ENCODE measurements at places on chromosomes 7 and 10.
A peak's percentile ranks its signal among the peaks of the same experiment; 100 is the strongest.

- DNase-seq = no peak
These were observed 70.9 kb downstream of the DYNC1I1 start for GRCh38 chr7:95843286-95843685.

- no peak for DNase-seq
These were observed 41.0 kb downstream of the CADPS2 start for GRCh38 chr7:122845286-122845685.

DNA sequence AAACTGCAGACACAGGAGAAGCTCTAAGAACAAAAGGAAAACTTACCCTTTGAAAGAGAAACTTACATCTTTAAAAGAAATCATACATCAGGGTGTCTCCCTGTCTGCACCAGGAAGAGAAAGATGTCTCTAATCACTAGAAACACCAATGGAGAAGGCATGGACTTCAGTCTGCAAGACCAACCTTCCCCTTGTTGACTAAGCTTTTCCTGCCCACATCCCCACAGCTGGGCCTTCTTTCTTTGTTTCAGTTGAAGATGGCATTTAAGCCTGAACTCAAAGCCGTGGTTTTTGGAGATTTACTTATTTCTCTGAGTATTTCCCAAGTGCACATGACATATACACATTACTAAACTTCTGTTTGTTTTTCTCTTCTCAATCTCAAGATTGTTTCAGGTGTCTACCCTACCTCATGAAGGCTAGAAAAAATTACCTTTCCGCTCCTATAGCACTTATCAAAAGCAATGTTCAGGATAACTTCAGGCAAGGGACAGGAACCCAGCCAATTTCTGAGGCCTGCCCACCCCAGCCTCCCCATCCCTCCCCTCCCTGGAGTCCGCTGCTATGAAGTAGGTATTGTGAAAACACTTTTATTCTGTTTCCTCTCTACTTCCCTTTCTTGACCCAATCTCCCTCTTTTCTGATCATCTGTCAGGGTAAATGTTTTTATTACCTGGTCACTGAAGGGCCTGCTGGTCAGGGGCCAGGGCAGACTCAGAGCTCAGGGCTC lies 2.8 kb upstream of the SLC29A3 start:
- DNase-seq = no peak

DNA sequence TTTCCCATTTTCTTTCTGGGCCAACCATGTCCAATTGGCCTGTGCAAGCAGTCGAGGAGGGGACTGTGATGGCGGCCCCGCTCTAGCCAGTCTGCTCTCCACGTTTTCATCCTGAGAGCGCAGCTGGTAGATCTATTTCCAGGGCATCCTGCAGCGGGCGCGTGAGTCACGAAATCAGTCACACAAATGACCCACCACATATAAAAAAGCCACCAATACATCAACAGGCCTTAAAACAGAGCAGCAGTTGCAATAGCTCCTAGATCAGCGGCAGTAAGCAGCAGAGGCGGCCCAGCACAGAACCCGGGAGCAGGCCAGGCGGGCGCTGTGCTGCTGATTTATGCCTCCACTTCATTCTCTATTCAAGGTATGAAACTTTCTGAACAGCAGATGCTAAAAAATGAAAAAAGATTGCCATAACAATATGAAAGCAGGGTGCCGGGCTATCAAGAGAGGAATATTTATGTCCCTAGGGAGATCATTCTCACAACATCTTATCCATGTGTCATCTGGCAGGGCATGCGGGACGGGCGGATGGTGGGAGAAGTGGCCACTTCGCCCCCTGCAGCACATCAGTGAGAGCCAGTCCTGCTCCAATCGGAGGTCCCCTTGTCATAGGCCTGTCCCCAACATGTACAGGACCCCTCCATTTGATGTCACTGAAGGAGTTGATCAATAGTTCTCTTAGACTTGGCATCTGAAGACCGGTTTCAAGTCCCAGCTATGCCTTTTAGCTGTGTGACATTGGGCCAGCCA lies 98.0 kb upstream of the GPR26 start:
- no peak for DNase-seq

- no peak for DNase-seq
These were observed 210.8 kb upstream of the CSTF2T start for GRCh38 chr10:51910189-51910588.

- DNase-seq = no peak
These were observed 85.5 kb upstream of the CACUL1 start for GRCh38 chr10:118840071-118840775.

GRCh38 chr10:78263521-78263988 lies 229.9 kb downstream of the RPS24 start:
- no peak for DNase-seq

GRCh38 chr7:96014617-96015016 lies 242.3 kb downstream of the DYNC1I1 start:
- DNase-seq = no peak

- DNase-seq = no peak
These were observed 3.1 kb downstream of the PLAU start for GRCh38 chr10:73914036-73914435.

- no peak for DNase-seq
These were observed 239.6 kb downstream of the PHF14 start for GRCh38 chr7:11213266-11213665.

GRCh38 chr10:83562381-83562780 lies 576.9 kb upstream of the GHITM start:
- no peak for DNase-seq

GRCh38 chr7:82194016-82194643 lies 249.4 kb downstream of the CACNA2D1 start:
- DNase-seq = no peak

DNA sequence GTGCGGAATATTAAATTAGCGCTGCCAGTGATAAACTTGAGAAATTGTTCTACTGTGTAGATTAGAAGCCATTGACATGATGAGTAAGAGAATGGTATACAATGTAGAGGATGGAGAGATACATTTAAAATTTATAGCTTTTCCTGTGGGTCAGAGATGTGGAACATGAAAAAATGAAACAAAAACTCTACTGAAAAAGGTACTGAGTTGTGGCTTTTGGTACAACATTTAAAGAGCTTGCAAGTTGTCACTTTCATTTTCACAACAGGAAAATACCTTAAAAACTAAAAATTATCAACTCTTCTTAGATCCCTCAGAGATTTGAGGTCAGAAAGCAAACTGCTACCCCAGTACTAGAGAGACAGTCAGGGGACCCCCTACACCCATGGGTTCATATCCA lies 348.8 kb upstream of the CDC14C start:
- DNase-seq = no peak

- no peak for DNase-seq
These were observed 3.0 kb downstream of the KMT2E start for GRCh38 chr7:105016709-105017656.

- DNase-seq = no peak
These were observed 88.6 kb downstream of the PTPRN2 start for GRCh38 chr7:158499082-158499455.

DNA sequence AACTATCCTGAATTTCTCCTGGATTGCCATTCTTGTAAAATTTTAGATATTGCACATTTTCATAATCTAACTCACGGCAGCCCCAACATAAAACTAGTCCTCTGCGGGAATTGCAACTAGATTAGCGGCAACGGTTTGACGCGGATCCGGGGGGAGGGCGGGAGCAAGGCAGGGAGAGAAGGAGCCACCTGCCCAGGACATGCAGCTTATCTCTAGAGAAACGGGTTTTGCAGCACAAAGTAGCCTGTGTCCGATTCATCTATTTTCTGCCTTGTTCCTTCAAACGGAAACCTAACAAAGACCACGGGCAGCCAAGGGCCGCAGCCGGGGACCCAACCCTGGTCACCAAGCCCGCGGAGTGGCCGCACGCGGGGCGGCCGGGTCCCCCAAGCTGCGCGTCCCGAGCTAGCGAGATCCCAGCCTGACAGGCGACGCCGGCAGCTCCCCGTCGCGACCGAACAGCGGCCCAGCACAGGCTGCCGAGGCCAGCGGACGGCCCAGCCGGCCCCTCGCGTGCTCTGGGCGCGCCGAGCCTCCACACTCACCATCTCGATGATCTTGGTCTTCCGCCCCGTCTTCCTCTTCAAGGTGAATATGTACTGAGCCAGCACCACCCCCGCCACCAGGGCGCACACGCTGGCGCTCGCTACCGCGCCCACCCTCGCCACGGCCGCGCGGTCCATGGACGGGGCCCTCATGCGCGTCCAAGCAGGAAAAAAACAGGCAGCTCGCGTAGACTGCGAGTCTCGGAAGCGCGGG lies at the start of gene NT5C3A:
Gene NT5C3A (minus strand): TSS at position 754 of the 759 bp plus-strand sequence. CDS start 71 bp downstream, at position 683.
- peak; percentile 8 for DNase-seq

GRCh38 chr10:21519941-21520436 lies 5.5 kb downstream of the SKIDA1 start:
- DNase-seq = no peak

DNA sequence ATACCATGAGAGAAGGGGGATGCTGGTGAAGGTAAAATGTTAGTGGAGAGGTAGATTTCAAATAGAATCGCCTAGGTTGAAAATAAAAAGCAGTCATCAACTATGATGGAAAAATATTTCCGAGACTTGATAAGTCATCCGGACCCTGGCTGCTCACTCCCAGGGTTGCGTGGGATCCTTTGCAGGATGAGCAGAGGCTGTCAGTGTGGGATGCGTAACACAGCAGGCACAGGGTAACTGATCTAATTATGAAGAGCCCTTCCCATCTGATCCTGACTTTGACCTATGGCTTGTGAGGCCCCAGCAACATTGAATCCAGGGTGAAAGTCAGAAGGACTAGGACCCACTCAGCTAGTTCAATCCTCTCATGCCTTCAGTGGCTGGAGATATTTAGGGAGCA lies 236.9 kb downstream of the DPP6 start:
- no peak for DNase-seq

DNA sequence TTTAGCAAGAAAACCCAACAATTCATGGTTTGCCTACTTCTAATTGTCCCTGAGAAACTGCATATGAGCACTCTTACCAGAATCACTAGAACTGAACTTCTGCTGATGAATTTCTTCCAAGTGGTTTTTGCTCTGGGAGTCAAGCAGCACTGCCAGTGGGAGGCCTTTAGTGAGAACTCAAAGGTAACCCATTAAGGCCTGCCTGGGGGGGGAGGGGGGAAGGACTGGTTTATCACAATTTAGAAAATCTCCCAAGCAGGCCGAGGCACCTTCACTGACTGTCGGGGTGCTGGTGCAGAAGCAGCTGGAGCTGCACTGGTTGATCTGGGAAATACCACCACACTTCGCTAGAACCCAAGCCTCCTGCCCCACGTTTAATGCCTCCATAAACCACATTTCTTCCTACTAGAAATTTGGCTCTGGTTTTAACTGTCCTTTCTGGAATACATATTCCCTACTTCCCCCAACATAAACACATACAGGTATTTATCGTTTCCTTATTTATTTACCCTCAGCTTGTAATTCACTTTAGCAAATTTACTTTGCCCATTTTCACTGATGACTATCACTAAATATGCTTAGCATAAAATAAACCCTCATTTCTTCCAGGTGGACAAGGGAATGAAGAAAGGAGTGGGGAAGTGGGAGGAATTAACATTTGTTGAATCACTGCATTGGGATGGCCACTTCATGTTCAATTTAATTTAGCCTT lies 14.2 kb downstream of the ANK3 start:
- no peak for DNase-seq

- no peak for DNase-seq
These were observed at the start of gene ITGA8 for GRCh38 chr10:15719899-15720634. TSS of gene ITGA8 (minus strand) at chr10:15719922. CDS start at chr10:15719771, 151 bp downstream.

DNA sequence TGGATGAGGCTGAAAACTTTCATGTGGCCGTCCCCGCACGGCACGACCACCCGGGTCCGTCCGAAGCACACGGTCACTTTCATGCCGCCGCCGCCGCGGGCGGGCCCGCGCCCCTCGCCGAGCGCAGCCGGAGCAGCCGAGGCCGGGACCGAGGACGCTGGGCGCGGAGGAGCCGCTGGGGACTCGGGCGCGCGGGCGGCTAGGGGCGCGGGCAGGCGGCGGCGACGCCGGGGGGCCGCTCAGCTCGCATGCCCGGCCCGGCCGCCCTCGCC lies 247 bp downstream of the PARD3 start:
- DNase-seq = no peak

GRCh38 chr7:27295236-27295635 lies 52.6 kb downstream of the EVX1 start:
- DNase-seq = no peak

GRCh38 chr7:137276189-137276588 lies 67.3 kb downstream of the PTN start:
- no peak for DNase-seq

GRCh38 chr7:45182856-45183710 lies 25.5 kb downstream of the RAMP3 start:
- DNase-seq = no peak

GRCh38 chr10:3025026-3025683 lies 42.2 kb upstream of the PFKP start:
- no peak for DNase-seq

DNA sequence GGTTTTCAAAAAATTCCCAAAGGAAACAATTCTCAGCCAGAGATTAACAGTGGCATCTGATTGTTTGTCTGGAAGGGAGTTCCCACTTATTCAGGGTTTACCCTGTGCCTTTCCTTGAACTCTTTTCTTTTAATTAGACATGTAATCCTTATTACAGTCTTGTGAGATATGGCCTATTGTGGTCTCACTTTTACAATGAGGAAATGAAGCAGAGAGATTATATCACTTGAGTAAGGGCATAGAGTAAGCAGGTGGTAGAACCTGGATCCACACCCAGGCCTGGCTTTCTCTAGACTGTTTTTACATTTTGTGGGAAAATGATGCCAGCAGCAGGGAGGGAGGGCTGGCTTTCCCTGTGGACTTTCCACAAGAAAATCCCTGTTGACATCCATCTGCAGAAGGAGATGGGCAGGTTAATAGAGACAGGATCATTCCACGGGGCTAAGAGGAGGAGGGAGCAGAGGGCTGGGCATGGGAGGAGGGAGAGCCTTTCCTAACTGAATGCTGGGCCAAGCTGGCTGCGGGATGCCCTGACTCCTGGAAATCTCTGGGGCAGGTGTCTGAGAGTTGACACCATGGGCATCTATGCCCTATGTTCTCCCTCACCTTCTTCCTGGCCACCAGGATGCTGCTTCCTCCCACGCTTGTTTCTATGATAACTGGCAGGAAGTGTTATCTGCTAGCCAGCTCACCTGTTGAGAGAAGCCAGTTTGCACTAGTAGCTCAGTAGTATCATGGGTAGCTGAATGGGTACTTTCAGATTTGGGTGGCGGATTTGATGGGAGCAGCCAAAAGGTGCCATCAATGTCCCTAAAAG lies 28.7 kb upstream of the ARHGAP22 start:
- DNase-seq = no peak

- DNase-seq = no peak
These were observed 66.9 kb upstream of the TFEC start for GRCh38 chr7:116097365-116098009.

DNA sequence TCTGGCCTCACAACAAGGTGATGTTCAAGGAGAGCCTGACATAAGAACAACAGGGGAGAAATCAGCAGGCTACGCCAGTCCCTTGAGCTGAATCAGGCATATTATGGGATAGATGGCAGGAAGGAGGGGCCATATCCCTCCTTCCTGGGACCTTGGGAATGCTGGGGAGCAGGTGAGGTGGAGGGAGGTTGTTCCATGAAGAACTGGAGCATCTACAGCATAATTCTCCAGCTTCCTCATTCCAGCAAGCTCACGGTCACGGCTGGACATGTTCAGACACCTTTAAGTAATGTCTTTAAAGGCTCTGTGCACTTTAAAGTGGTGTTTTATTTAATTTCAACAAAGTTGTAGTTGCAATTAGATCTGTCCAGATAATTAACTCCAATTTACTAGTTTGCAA lies 780.5 kb downstream of the TYW1 start:
- DNase-seq = no peak
